ENCODE measurements at places on chromosomes 4 and X. TPM values are rescaled to one million over a fixed set of nuclear protein-coding genes. Genes with fewer than 3 reads are reported as not detected.

TLR3 gene
- total RNA-seq: 7.5 TPM

HTR2C gene
- total RNA-seq: not detected

GRIA3 gene
- under 0.01 TPM for total RNA-seq

MAGEA2B gene
- not detected for total RNA-seq

SMIM43 gene
- total RNA-seq: 1.0 TPM

KCND1 gene
- 3.5 TPM for total RNA-seq

POU4F2 gene
- total RNA-seq: not detected

TCEAL9 gene
- 152 TPM for total RNA-seq

TENM3 gene
- total RNA-seq: 9.1 TPM

PASD1 gene
- not detected for total RNA-seq

TREX2 gene
- total RNA-seq: 6.0 TPM

PGK1 gene
- total RNA-seq: 423 TPM

SYTL4 gene
- 3.1 TPM for total RNA-seq

GABRB1 gene
- not detected for total RNA-seq

FRMPD4 gene
- 12.6 TPM for total RNA-seq

CSAG2 gene
- total RNA-seq: not detected

PNMA6A gene
- 2.0 TPM for total RNA-seq

XAGE1A gene
- not detected for total RNA-seq

PLAC8 gene
- total RNA-seq: not detected

DACH2 gene
- total RNA-seq: not detected

EFHC2 gene
- total RNA-seq: 0.12 TPM

FTSJ1 gene
- 56.7 TPM for total RNA-seq

GUCY1A1 gene
- total RNA-seq: 0.12 TPM

F8A3 gene
- total RNA-seq: 3.6 TPM

PDZD4 gene
- 5.1 TPM for total RNA-seq

PITX2 gene
- 22.5 TPM for total RNA-seq

GAGE12H gene
- total RNA-seq: not detected

POF1B gene
- not detected for total RNA-seq

SORBS2 gene
- 6.6 TPM for total RNA-seq

CPLX1 gene
- 0.47 TPM for total RNA-seq

MAOA gene
- 105 TPM for total RNA-seq

TMPRSS11D gene
- not detected for total RNA-seq
